ENCODE measurements at places on chromosomes 4 and X. TPM values are rescaled to one million over a fixed set of nuclear protein-coding genes. Genes with fewer than 3 reads are reported as not detected.

MSX1 gene
- total RNA-seq = 10.1 TPM

QDPR gene
- total RNA-seq = 48.5 TPM

MUC7 gene
- not detected for total RNA-seq

TEX13C gene
- not detected for total RNA-seq

FMR1NB gene
- total RNA-seq = not detected

TLR7 gene
- total RNA-seq = not detected

CTAG2 gene
- not detected for total RNA-seq

SYNPO2 gene
- 0.96 TPM for total RNA-seq

MAEA gene
- 52.1 TPM for total RNA-seq

TCEAL7 gene
- total RNA-seq = not detected

UNC5C gene
- not detected for total RNA-seq

SASH3 gene
- not detected for total RNA-seq

NR0B1 gene
- total RNA-seq = 46.2 TPM

CT45A2 gene
- total RNA-seq = not detected

ARHGAP36 gene
- not detected for total RNA-seq

WAS gene
- total RNA-seq = not detected

F11 gene
- total RNA-seq = not detected

CYLC1 gene
- total RNA-seq = not detected

ZCCHC18 gene
- total RNA-seq = 0.25 TPM

DGKQ gene
- 7.4 TPM for total RNA-seq

EXOC1L gene
- not detected for total RNA-seq

CNGA1 gene
- total RNA-seq = not detected

GC gene
- not detected for total RNA-seq

RHOXF2B gene
- total RNA-seq = not detected

ZNF280C gene
- 3.1 TPM for total RNA-seq

GLOD5 gene
- total RNA-seq = not detected

USP17L26 gene
- not detected for total RNA-seq

MED12 gene
- 13.4 TPM for total RNA-seq

TBC1D14 gene
- 29.0 TPM for total RNA-seq

PDE5A gene
- total RNA-seq = 0.24 TPM

PCDH7 gene
- 0.03 TPM for total RNA-seq

ATP11C gene
- total RNA-seq = 11.6 TPM

PAGE1 gene
- total RNA-seq = not detected

HGFAC gene
- total RNA-seq = 0.18 TPM

ART3 gene
- not detected for total RNA-seq

Data from A549 treated with RU486 at 1 μM for 4 hours (cell line).